Cerebellar nuclear complex (tissue), 1 donor: ENCODE measurements at places on chromosomes 13 and 19.

GRCh38 chr13:30545320-30545719 is 72.4 kb upstream of the USPL1 start:
- DNase-seq = no peak

DNA sequence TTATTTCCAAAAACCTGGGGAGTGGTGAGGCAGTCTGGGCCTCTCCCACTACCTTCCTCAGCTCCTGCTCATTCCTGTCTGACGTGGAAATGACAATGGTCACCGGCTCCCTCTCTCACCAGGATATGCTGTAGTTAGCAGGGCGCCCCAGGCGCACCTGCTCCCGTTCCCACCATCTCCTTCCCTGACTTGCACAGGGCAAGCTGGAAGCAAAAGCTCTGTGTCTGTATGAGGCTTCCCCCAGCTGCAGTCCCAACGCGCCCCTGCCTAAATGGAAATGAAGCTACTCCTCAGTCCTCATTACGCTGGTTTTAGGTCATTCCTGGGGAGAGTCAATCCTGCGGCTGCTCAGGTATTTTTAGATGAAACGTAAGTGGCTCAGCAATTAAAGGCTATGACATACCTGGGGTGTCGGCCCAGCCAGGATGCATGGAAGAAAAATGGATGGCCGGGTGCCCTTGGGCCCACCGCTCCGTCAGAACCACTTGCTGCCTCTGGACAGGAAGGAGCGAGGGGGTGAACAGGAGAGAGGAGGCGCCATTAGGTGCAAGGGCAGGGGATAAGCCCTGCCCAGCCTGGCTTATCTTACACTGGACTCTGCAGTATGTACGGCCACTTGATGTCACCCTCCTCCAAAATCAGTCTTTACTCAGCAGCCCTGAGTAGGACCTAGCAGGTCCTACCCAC is 32.4 kb downstream of the DHRS12 start:
- DNase-seq = peak; percentile 34

GRCh38 chr13:109730812-109731335 is 55.5 kb downstream of the IRS2 start:
- DNase-seq = no peak

- no peak for DNase-seq
Measured at GRCh38 chr13:41780715-41781706, 179.9 kb downstream of the VWA8 start.

DNA sequence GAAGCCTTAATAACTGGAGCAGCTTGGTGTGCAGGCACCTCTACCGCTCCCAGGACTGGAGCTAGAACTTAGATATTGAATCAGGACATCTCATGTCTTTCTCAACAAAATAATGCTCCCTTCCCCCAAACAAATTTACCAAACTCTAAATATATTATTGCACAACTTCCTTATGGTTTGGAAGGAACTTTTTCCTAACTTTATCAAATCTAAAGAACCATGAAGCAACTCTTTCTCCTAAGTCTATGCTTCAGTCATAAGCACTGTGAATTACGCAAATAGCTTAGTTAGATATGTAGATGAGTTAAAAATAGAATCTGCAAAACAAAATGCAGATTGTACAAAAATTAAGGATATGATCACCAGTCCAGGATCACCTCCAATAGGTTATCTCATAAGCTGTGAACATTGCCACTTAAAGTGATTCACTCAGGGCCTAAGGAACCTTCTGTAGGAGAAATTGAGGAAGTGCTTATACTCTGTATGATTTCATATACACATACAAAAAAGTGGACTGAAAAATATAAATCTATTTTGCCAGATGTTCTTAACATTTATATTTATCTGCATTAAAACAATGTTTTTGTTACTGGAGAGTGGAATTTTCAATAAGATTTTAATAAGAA is 20.4 kb upstream of the MAB21L1 start:
- DNase-seq = no peak
